Muscle of back (tissue), 13 donors: ENCODE measurements at places on chromosomes 7 and 10. TPM values are rescaled to one million over a fixed set of nuclear protein-coding genes. Genes with fewer than 3 reads are reported as not detected.

GRCh38 chr7:68147614-68148238 lies 1151.1 kb downstream of the TYW1 start:
- no peak for DNase-seq

DNA sequence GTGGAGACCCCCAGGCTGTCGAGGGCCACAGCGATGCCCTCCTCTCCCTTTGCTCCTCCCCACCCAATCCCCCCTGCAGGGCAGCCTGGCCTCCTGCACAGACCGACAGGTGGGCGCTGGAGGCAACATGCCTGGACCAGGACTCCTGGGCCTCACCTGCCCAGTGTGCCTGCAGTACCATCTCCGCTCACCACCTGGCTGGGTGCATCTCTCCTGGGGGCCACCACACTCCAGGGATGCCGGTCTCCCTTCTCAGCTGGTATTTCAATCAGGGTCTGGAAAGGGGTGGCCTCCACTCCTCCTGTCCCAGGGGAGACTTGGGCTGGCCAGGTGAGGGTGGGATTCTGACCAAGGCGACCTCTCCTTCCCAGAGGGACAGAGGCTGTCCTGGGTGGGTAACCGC lies 17.2 kb upstream of the CFAP46 start:
- DNase-seq = no peak

DNA sequence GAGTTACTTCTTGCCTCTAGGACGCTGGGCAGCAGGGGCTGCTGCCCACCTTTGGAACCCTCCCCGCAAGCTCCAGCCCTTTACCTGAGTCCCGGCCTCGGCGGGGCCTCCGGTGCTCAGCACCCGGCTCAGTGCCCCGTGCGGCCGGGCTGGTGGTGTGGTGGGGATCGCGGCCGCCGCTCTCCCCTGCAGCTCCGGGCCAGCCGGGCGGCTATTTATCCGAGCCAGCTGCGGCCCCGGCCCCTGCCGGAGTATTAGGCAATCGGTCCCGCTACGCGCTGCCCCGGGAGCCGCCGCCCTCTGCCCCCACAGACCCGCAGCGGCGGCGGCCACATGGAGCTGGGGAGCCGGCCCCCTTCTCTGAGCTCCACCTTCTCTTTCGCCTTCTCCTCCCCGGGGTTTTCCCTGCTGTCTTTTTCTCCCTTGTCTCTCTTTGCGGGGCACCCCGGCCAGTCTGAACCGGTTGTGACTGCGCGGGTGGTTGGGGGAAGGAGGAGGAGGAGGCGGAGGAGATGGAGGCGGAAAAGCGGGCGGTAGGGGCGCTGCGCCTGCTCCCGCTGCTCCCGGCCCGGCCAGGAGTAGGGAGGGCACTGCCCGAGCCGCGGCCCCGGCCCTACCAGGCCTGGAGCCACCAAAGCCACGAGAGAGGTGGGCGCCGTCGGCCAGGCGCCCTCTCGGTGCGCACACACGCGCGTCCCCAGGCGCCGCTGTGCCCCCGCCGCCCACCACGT lies at the start of gene SLC16A9:
TSS of gene SLC16A9 (minus strand) at position 456 of the 731 bp plus-strand sequence. CDS start 25,559 bp downstream, outside the sequence.
- peak; percentile 66 for DNase-seq

- no peak for DNase-seq
Observed at GRCh38 chr10:22445495-22445894, 100.2 kb downstream of the SPAG6 start.

GRCh38 chr10:101085846-101086245 lies 24.1 kb downstream of the KAZALD1 start:
- DNase-seq = no peak

- DNase-seq = no peak
Observed at GRCh38 chr7:28230261-28230660, 49.7 kb upstream of the JAZF1 start.

GRCh38 chr7:95986178-95986764 lies 213.9 kb downstream of the DYNC1I1 start:
- DNase-seq = peak; percentile 47

GRCh38 chr10:75957314-75958120 lies 526.1 kb downstream of the LRMDA start:
- DNase-seq = no peak

GRCh38 chr10:43237128-43237527 lies 29.7 kb downstream of the RASGEF1A start:
- no peak for DNase-seq

DNA sequence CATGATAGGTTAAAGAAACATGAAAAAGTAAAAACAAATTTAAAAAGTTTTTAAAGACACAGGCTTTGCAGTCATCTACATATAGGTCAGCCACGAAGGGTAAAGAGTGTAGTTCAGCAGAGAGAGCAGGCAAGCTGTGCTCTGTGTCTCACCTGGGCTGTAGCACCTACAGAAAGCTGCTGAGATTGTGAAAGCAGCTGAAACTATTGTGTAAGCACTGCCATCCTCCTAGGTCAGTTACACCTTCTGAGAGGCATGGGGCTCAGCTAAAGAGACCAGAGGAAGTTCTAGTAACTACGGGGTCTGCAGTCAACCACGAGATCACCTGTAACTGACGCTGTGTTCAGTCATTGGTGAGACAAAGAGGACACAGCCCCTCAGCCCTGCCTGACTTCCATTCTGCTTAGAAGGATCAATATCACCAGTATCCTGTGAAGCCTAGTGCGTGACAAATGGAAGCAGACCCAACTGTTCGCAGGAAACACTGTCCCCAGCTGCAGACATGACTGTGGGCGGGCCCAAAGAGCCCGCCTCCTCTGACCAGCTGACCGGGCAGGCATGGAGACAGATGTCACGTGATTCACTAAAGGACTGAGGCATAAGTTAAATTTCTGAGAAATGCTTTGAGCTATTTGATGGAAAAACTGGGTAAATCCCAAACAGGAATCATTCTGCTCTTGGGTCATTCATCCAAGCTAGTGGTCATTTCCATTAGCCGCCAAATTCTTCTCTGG lies 87.9 kb downstream of the EBF3 start:
- DNase-seq = no peak

DNA sequence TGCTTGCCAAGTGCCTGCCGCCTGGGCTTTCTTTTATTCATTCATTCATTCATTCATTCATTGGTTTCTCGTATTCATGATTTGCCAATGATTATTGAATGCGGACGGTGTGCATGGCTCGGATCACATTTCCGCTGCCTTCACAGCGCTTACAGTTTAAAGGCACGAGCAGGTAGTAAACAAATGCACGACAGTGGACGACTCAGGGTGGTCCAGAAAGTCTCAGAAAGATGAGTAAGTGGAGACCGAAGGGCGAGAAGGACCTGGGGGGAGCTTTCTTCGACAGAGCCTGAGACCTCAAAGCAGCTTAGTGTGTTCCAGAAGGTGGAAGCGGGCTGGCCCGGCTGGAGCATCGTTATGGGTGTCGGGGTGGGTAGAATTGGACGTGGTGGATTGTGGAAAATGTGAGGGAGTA lies 506 bp downstream of the MCM10 start:
- peak; percentile 10 for DNase-seq

DNA sequence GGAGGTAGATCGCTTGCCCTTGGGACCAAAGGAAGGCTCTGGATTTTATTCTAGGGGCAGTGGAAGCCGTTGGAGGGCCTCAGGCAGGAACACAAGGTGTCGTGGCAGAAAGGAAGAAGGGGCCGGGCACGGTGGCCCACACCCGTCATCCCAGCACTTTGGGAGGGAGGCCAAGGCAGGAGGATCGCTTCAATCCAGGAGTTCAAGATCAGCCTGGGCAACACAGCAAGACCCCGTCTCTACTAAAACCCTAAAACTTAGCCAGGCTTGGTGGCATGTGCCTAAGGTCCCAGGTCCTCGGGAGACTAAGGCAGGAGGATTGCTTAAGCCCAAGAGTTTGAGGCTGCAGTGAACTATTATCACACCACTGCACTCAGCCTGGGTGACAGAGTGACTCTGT lies 5.2 kb upstream of the PDGFA start:
- no peak for DNase-seq

DNA sequence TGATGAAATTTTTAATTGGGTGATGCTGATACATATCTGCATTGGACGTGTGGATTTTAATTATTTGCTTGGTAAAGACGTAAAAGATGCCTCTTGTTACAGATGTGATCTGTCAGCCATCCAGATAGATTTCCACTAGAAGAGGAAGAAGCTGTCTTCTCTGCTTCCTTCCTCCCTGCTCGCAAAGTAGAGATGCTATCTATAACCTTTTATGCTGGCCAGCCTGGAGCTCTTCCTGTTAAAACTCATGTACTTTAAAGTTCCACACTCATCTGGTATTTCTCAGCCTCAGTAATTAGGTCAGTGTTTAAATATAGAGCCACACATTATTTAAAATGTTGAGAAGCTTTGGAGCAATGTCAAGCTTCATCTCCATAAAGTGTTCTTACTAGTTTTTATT lies 51.2 kb upstream of the TMEM229A start:
- DNase-seq = no peak

DNA sequence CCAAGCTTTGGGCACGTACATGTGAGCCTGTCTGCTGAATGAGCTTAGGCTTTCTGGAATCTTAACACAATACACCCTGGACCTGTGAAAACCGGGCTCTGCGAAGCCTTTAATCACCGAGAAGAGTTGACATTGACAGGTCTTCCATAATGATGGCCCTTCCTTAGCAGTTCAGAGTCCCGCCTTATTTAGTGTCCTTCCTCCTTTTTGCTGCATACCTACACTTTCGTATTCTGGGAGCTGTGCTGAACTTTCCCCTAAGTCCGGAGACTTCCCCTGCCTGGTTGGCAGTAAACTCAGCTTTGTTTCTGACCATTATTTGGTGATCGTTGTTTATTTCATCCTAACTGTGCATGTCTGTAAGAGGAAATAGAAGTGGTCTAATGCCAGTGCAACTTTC lies 212.0 kb downstream of the CAMK1D start:
- DNase-seq = no peak

DNA sequence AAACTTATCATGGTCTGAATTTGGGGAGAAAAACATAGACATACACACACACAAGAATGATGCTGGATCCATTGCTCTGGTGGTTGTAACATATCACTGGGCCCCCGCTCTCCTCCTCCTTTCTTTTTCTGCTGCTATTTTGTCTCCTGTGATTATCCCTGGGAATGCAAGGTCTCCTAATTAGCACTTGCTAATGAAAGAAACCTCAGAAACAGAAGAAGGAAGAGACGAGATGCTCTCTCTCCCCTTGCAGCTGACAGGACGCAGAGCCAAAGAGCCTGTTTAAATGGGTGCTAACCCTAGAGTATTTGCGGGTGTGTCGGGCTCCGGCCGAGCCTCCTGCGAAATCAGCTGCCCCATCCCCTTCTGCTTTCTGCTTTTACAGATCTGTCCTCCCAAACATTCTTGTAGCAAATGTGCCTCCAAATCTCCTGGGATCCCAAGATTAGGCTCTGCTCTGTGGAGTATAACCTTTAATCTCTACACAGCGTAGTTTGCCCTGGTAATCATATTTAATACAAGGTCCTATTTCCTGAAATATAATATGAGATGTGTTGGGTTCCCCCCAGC lies 81.5 kb downstream of the FRMPD2 start:
- DNase-seq = no peak

DNA sequence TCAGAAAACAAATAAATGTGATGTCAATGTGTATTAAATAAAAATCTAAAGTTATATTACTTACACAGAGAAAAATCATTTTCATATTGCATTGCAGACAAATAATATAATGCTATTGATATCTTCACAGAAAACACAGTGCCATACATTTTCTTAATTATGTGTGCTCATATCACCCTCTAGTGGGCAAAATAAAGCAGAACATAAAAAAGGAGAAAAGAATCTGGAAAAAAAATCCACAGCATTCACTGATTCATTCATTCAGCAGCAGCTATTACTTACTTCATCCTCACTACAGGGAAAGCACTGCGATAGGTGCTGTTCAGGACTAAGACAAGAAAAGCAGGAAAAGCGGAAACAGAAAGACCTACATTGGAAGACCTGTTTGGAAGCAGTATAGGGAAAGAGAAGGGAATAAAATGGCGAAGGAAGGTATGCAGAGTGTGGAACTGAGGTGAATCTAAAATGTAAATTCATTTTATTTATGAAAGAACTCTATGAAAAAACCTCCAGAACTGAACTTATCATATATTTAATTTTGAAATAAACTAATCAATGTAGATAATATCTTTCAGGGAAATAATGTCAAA lies 73.2 kb downstream of the POT1 start:
- peak; percentile 37 for DNase-seq

- DNase-seq = no peak
Observed at GRCh38 chr10:58773341-58773740, 260.7 kb downstream of the BICC1 start.

DNA sequence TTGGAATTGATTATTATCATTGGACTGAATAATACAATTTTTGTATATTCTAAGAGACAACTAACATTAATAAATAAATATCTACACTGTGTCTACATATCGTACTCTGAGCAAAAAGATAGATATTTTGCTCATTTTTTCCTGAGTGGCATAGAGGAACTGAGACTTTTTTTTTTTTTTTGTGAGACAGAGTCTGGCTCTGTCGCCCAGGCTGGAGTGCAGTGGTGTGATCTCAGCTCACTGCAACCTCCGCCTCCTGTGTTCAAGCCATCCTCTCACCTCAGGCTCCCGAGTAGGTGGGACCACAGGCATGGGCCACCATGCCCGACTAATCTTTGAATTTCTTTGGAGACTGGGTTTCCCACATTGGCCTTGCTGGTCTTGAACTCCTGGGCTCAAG lies 14.0 kb downstream of the KMT2E start:
- DNase-seq = no peak

DNA sequence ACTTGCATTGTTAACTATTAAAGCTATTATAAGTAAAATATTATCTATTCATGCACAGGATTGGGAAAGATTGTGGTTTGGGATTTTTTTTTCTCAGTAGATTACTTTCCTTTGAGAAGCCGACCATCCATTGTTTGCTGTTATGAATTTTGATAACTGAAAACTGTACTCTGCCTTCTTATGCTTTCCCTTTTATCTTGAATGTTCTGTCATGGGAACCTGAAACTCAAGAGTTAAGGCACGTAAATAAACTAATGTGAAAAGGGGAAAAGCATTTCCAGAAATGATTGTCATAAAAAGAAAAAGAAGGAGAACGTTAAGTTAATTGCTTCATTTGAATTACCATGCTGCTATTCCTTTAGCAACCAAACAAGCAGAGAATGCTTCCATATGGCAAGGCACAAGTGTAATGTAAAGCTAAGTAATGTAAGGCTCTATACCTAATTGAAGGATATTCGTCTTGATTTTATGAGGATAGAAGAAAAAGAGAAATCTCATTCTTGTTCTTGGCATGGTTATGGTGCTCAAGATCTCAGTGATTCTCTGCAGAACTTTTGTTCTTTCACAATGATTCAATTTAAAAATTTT lies 370.8 kb downstream of the AUTS2 start:
- DNase-seq = no peak

- peak; percentile 13 for DNase-seq
Observed at GRCh38 chr10:120098232-120098930, 205.9 kb downstream of the SEC23IP start.

- no peak for DNase-seq
Observed at GRCh38 chr10:909831-910230, 21.7 kb downstream of the LARP4B start.

DNAJC9 gene
- polyA plus RNA-seq = 20.5 TPM

TBX20 gene
- not detected for polyA plus RNA-seq

PIK3AP1 gene
- 2.7 TPM for polyA plus RNA-seq

FAM13C gene
- 41.2 TPM for polyA plus RNA-seq

PSTK gene
- 7.2 TPM for polyA plus RNA-seq

HTR5A gene
- not detected for polyA plus RNA-seq

HHEX gene
- polyA plus RNA-seq = 7.7 TPM
